ENCODE measurements at places on chromosomes 16 and 17.

DNA sequence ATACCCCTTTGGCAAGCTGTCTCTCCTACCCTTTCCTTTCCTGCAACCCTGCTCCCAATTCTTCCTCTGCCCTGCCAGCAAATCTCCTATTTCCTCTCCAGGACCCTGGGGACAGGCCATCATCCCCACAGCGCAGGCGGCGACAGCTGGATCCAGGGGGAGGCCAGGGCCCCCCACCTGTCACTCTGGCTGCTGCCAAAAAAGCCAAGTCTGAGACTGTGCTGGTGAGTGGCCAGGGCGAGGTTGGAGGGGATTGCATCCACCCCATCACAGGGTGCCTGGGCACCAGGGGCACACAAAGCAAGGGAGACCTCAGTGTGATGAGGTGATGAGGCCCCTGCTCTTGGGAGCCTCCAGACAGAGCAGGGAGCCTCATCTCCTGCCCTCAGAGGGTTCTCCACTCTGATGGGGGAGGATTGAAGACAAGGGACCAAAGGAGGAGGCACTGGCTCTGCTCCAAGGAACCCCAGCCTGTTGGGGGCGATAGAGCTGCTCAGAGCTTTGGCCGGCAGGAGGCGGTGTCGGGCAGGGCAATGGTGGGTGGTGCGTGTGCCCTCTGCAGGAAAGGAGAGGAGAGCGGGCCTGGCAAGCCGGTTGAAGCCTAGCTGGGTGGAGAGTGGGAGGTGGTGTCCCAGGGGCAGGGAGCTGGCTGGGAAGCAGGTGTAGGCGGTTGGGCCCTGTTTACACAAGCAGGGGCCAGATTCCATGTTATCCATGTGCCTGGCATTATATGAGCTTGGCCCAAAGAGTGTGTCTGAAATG is 15.6 kb upstream of the PDK2 start:
- no peak for DNase-seq

- no peak for DNase-seq
Measured at GRCh38 chr17:61179380-61179806, 220.2 kb upstream of the TBX2 start.

DNA sequence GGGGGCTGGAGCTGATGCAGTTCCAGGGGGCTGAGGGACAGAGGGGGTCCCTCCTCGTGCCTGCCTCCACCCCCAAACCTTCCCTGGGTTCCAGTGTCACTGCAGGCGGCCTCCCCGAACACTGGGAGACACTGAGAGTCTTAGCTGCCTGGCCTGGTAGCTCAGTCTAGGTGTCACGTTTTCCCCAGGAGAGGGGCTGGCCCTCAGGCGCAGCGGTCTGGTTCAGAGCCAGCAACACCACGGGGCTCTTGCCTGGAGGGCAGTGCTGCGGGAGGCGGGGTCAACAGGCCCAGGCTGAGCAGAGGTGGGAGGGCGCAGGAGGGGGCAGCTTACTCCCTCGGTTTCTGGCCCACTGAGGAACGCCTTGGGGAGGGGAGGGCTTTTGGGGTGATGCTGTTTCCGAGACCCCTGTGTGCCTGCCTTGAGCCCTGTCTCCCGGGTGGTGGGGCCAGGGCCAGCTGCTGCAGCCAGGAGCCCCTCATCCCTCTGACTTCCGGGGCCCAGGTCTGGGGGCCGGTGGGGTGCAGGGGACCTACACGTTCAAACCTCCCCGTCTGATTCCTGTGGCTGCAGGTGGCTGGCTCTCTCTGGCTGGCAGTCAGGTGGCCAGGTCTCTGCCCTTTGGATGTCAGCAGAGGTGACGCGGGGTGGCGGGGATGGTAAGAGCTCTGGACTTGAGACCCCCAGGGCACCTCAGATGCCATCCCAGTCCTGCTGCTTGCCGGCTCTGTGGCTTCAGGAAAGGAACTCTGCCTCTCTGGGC is 89.3 kb upstream of the GSE1 start:
- peak; percentile 82 for DNase-seq

GRCh38 chr17:45128331-45128730 is 4.0 kb downstream of the PLCD3 start:
- no peak for DNase-seq

All from tibial artery (tissue), 4 donors.